Astrocyte of the spinal cord (primary cell): ENCODE measurements at places on chromosomes 13 and 19.

DNA sequence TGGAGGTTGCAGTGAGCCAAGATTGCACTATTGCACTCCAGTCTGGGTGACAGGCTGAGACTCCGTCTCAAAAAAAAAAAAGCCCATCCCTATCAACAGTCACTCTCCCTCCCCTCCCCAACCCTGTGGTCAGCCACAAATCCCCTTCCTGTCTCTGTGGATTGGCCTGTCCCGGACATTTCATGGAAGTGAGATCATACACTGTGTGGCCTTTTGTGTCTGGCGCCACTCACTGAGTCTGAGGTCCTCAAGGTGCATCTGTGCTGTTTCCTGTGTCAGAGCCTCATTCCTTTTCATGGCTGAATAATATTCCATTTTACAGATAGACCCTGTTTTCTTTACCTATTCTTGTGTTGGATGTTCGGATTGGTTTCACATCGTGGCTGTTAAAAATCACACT, 149.5 kb downstream of the PTPRS start:
- no peak for DNase-seq

- DNase-seq = no peak
These were observed 5.6 kb upstream of the CD33 start for GRCh38 chr19:51219307-51219706.

DNA sequence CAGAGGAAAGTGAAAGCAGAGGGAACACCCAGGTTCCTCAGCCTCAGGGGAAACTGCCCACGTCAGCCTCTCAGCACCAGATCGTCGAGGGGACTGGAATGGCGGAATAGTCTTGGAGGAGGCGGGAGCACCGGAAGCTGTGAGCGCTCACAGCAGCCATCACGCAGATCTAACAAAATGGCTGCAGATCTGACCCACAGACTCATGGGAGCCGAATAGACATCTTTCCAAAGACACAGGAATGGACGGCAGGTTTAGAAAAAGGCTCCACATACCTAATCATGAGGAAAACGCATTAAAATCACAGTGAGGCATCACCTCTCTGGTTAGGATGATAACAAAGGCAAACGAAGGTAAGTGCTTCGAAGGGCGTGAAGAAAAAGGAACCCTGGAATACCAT, 11.8 kb upstream of the LILRA2 start:
- DNase-seq = no peak

DNA sequence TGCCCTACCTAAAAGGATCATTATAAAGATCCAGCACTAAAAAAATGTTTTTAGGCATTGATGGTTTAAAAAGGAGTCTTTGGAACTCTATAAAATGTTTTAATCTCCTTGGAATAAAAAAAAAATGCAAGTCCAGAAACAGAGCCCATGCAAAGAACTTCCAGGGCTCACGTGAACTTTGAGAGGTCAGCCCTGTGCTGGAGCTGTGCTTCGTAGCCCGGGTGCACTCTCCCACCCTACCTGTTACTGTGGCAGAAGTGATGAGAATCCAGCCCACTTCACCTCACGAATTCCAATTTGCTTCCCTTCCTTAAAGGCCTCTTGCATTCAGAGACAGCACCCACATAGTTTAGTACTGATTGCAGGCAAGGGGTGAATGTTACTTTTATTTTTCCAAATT, 267.7 kb downstream of the SHISA2 start:
- no peak for DNase-seq

DNA sequence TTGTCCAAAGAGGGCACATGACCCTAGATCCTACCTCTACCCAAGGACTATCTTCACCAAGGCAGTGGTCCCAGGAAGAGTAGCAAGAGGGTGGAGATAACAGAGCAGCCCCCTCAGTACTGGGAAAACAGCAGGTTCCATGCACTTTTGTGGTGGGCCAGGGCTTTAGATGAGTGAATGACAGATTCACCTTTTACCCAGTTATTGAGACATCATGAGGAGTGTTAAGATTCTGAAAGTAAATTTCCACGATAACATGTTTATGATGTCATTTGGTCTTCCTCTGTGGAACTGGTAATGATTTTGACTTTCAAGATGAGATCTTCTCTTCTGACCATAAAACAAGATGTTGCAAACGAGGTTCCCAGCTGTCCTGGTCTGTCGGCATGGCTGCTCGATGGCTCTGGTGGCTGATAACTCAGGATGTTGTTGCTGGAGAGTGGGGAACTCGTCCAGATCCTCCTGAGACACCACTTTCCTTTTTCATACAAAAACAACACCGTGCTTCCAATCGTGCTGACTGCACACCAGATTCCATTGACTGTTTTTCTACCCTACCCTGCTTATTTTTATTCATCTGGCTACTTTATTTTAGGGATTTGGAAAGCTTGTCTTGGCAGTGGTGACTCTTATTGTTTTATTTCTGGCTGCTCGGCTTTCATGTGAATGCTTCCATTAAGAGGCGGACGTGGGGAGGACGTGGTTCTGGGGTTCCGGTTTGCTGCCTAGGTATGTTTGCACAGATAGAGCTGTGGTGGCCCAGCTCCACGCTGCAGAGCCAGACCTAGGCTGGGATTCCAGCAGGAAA, 88.5 kb downstream of the LRCH1 start:
- DNase-seq = peak; percentile 43

DNA sequence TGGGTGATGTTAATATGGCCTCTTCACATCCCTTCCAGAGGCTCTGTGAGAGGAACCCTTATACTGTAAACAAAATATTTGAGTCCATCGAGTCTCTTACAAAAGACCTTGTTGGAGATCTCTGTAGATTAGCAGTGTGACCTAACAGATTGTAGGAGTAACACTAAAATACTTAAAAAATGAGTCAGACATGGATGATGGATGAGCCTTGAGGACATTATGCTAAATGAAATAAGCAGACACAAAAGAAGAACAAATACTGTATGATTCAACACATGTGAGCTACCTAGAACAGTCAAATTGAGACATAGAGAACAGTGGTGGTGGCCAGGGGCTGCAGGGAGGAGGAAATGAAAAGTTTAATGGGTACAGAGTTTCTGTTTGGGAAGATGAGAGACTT, 152.2 kb upstream of the UBL3 start:
- DNase-seq = peak; percentile 63
